ENCODE measurements at places on chromosomes 2 and 18.

- DNase-seq: no peak
These were observed 239.2 kb downstream of the ATAD2B start for GRCh38 chr2:23687713-23688112.

DNA sequence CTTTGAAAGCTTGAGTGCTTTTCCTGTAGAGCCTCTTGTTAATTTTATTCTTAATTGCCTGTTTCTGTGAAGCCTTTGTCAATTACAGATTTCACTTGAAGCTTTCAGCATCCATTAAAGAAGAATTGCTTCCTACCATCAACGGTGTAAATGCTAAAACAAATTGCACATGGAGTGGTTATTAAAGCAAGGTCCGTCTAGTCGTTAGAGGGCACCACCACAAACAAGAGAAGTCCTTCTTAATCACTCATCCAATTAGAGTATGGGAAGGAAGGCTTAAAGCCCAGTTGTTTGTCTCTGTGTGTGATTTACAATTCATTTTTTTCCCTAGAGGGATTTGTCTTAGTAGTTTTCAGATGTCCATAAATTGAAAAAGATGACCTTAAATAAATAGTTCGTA is 1.6 kb downstream of the KCNJ3 start:
- no peak for DNase-seq

DNA sequence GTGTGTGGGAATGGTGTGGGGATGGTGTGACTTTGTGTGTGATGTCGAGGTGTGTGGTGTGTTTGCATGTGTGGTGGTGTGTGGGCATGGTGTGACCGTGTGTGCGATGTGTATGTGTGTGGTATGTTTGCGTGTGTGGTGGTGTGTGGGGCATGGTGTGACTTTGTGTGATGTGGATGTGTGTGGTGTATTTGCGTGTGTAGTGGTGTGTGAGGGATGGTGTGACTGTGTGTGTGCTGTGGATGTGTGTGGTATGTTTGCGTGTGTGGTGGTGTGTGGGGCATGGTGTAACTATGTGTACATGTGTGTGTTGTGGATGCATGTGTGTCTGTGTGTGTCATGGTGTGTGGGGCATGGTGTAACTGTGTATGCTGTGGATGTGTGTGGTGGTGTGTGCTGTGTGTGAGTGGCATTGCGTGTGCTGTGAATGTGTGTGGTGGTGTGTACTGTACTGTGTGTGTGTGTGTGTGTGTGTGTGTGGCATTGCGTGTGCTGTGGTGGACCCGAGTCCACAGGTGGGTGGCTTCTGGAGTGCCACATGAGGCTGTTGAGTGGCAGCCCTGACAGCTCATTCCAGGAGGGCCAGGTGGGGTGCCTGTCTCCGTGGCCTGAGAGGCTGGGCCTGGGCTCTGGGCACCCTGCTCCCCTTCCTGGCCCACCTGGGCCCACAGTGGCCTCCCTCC is 14.7 kb downstream of the ODC1 start:
- DNase-seq: no peak

GRCh38 chr2:949384-950079 is 1.1 kb upstream of the SNTG2 start:
- DNase-seq: no peak

- DNase-seq: peak; percentile 86
These were observed 114.5 kb upstream of the ZFP36L2 start for GRCh38 chr2:43340945-43341356.

DNA sequence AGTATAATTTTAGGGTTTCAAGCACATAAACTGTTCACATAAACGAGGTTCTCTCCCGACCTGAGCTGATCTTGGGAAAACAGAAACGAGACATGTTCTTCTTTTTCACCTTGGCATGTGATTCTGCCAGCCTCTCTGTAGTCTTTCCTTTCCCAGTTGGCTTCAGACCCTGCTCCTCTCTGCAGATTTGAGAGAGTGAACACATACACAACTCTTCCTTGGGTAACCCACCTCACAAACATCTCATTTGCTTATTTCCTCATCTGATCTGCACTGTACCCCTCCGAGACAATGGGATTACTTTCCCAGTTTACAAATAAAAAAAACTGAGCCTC is 46.1 kb downstream of the REEP1 start:
- DNase-seq: no peak

DNA sequence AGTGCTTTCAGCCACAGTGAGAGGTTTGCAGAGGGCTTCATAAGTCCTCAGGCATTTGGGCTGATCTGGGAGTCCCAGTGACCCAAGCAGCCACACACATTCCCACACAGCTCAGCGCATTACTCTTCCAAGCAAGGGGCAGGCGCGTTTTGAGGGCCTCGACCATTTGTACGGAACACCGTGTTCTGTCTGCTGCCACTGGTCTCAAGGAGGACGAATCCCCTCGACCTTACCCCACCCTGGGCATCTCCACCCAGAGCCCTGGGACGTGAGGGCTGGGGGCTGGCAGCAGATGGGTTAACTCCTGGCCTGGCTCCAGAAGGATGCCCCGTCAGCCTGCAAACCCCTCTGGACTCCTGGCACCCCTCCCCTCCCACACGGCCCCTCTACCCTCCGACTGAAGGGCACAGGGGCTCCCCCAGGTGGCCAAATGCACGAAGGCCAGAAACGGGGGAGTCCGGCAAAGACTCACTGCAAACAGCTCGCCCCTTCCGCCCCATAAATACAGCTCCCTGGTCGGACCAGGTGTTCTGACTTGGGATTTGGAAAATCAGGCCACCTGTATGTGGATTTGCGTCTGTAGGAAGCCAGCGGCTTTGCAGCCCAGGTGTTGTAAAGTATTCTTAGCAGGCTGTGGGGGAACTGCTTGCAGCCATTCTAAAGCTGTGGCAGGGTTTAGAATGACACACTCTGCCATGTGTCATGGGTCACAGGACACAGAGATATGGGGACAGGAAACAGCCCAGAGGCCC is 33.6 kb upstream of the PTMA start:
- DNase-seq: peak; percentile 59

GRCh38 chr2:218806346-218806978 is 24.5 kb downstream of the CYP27A1 start:
- DNase-seq: peak; percentile 100

GRCh38 chr2:145197944-145198343 is 678.0 kb upstream of the ZEB2 start:
- no peak for DNase-seq

DNA sequence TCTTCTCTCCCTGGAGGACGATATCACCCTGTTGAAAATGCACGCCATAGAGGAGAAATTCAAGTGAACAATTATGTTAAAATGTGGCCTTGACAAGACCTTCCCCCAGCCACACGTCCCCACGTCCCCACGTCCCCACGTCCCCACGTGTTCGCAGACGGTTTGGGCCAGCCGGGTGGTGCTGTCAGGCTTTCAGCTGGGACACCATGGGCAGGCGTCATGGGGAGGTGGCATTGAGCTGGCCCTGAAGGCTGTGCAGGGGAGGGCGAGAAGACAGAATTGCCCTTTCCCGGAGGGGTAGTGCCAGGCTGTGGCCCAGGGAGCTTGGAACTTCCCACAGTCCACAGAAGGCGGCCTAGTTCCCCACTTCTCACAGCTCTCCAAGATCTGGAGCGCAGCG is 240.7 kb upstream of the RAB6C start:
- no peak for DNase-seq

DNA sequence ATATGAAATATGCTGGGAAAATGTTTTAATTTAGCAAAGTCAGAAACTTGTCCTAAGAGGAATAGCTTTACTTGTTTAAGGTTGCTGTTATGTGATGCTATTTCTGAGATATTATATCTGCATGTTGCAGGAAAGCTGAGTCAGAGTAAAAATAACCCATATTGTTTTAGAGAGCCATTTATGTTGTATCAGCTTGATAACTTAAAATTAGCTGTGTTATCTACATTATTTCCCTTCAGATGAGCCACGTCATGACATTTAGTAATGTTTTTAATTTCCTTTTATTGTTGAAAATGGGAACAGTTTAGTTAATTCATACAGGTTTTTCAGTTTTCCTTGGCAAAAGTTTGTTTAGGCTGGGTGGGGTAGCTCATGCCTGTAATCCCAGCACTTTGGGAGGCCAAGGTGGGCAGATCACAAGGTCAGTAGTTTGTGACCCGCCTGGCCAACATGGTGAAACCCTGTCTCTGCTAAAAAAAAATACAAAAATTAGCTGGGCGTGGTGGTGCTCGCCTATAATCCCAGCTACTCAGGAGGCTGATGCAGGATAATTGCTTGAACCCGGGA is 55.8 kb downstream of the TTC27 start:
- DNase-seq: no peak

DNA sequence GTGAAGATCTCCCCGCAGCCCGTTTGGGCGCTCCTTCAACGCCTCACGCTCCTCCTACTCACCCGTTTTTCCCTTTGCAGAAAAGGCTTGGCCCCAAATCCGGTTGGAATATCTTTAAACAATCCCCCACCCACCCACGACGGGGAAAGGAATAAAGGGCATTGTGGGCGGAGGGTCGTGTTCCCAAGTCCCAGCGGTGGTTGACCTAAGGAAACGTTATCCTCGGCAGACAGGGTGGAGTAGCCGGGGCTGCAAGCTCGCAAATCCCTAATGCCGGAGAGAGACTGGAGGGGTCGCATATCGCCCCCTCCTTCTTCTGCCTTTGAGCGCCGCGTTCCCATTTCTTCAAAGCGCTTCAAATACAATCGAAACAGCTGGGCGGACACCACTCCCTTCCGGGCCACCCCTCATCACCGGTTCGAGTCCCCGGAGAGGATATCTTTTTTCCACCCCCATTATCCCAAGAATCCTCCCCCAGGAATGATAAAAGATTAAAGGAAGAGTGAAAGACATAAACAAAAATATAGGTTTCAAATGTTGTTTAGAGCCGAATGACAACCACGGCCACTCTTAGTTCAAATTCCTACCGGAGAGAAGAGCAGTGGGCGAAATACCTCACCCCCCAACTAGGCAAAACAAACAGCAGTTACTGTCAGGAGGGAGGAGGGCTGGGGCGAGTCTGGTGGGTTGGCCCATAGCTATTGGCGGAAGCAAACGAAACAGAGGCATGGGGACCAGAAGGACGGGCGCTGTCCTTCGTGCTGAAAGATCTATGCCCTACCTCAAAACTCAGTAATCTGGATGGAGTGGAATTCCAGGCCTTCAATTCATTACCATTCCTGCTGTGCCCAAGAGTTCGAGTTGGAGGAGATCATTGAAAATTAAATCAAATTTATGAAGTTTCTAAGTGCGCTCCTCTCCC is 2.8 kb upstream of the GAD1 start:
- peak; percentile 58 for DNase-seq

DNA sequence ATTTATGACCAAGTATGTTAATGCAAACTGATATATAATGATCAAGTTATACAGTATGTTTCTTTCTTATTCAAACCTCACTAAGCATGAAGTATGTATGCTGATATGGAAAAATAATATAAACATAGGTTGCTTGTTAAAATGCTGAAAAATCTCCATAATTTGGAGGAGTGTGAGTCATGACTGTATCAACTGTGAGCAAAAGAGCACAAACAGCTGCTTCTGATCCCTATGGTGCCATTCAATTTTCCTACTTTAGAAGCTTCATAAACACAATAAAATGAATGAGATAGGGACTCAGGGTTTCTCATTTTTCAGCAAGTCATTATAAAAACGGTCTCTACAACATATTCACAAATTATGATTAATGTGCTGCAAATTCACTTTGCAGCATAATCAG is 129.9 kb upstream of the TFPI start:
- DNase-seq: no peak

DNA sequence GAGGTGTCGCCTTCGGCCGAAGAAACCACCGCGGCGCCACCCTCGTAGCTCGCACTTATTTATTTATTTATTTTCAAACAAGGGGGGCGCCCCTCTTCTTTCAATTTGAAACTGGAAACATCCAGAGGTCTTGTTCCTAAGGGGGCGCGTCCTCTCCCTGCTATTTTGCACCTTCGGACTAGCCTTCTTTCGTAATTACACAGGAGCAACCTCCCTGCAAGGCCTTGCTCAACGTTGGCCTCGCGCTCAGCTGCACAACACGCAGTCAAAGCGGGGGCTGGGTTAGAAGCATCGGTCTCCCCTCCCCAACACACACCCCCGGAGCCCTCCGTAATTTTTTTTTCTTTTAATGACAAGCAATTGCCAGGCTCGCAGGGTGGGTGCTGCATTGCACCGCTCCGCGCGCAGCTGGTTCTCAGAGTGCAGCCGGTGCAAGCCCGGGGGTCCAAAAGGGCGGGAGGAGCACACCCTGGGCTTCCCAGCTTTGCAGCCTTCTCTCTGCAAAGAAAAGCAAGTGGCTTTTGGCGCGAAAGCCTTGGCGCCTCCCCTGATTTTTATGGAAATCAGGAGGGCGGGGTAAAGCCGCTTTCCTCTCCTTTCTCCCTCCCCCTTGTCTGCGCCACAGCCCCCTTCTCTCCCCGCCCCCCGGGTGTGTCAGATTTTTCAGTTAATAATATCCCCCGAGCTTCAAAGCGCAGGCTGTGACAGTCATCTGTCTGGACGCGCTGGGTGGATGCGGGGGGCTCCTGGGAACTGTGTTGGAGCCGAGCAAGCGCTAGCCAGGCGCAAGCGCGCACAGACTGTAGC is at the start of gene MYCN:
Gene MYCN, plus strand, starts transcription at position 697 of the 807 bp plus-strand sequence. CDS start 1,515 bp downstream, outside the sequence.
- DNase-seq: peak; percentile 40

DNA sequence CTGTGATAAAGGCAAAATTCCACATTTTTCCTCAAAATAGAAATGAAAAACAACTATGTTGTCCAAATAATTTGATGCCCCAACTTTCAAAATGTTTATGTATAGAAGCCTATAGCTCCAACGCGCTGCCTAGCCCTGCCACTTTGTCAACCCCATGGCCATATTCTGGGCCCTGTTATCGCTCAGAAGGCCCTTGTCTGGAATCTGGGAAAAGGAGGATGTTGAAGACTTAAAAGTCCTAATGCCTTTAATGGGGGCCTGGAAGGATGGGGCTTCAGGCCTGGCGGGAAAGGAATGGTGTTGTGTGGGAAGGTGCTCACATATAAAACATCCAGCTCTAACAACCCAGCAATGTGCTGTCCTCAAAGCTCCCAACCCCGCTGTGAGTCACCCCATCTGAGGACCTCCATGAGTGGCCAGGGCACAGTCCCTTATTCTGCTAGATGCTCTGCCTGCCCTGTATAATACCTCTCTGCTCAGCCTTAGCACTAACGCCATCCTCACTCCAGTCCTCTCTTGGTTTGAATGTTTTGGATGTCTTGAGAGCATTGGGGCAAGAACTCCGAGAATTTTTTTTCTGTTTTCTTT is 86.0 kb downstream of the ACSL3 start:
- peak; percentile 36 for DNase-seq

GRCh38 chr2:230694241-230694640 is 18.4 kb upstream of the CAB39 start:
- no peak for DNase-seq

GRCh38 chr2:72926368-72926767 is 9.0 kb downstream of the EMX1 start:
- DNase-seq: no peak

DNA sequence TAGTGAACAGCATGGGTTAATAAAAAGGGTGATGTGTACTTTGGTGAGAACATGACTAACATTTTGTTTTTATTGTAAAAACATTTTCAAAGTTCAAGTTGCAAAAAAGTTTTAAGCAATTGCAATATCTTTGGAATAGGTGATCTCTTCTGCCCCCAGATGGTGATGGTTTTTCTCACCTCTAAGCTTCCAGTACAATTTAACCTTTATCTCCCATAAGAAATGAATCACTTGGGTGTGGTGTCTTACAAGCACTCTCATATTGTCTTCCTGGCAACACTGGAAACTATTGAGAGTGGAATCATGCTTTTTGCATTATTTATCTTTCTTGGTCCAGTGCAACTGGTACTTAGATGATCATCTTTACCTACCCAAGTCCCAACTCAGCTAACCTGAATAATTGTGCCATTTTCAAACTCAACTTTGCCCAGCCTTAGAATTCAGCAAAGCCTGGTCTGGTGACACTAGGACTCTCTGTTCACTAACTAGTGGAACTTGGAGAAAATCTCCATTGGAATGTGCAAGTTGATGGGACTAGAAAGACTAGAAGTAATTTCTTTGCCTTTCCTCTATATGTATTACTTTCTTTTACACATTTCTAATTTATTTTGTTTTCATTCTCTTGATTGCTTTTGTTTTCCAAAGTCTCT is 964.7 kb upstream of the ZEB2 start:
- peak; percentile 38 for DNase-seq

Measured in fibroblast of skin of abdomen (primary cell).